Putamen (tissue), 1 donor: ENCODE measurements at places on chromosomes 6 and 20.

DNA sequence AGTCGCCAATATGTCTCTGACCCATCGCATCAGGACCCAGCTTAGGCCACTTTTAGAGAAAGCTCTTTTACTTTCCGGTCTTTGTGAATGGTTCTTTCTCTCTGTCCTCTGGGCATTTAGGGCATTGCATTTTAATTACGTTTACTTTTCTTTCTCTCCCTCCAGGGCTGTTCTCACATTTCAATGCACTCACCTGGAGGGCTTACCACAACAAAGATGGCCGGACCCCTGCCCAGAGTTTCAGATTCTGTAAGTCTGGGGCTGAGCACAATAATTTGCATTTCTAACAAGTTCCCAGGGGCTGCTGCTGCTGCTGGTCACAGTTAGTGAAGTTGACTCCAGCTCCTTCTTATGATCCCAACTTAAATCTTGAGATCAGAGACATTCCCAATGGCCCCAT, 3.0 kb downstream of the ANKRD66 start:
- DNase-seq, result no peak

DNA sequence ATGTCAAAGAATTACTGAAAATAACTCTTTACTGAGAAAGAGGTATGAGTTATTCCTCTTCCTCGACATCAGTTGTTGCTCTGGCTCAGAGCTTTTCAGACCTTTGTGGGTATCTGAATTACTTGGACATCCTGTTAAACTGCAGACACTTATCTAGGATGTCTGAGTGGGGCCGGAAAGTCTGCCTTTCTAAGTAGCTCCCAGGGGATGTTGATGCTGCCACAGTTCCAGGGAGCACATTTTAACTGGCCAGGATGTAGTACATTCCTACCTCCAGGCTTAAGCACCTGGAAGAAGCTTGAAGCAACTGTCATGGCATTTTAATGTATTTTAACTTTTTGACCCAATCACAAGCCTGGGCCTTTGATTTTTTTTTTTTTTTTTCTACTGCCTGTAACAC, 265.8 kb upstream of the PLCB4 start:
- DNase-seq, result no peak

GRCh38 chr20:57473246-57474048, 51.5 kb downstream of the CTCFL start:
- DNase-seq, result no peak

GRCh38 chr20:47220161-47220582, 136.3 kb downstream of the ZMYND8 start:
- no peak for DNase-seq

- no peak for DNase-seq
Measured at GRCh38 chr20:7742479-7742878, 197.8 kb downstream of the HAO1 start.

DNA sequence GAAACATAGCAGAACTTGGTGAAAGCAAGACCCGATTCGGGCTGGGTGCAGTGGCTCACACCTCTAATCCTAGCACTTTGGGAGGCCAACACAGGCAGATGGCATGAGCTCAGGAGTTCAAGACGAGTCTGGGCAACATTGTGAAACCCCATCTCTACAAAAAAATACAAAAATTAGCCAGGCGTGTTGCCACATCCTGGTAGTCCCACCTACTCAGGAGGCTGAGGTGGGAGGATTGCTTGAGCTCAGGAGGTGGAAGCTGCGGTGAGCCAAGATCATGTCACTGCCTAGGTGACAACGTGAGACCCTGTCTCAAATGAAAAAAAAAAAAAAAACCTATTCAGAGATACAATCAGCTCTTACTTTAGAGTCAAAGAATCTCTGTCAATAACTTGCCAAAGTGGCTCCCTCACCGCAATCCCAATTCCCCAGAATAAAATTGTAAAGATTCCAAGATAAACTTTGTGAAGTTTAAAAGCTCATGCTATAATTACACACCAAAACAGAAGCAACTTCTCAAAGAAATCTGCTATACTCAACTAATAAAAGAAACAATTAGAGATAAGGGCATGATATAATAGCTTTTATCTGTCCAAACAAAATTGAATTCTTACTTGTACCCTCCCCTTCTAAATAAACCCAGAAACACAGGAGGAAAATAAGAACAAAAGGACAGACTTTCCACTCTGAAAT, 33.6 kb downstream of the CDK19 start:
- no peak for DNase-seq

DNA sequence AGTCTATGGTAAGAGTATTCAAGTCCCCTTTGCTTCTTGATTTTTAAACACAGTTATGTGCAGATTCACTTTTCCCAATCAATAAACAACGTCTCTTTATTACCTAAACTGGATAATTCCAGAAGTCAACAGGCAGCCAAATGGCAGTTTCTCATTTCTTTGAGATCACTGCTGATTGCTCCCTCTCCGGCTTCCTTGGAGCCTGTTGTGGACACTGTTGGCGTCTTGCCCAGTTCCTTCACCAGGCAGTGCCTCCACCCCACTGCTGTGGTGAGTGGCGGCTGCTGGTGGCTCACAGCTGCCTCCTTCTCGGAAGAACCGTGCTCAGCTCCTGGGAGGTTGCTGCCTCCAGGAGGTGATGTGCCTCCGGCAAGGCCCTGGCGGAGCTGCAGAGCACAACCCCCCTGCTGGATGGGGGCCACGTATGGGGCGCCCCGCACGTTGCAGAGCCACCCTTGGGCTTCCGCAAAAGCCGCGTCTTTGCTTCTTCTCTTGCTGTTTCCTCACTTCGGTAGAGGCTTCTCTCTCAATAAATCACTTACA, 105.1 kb upstream of the CNKSR3 start:
- DNase-seq, result peak; percentile 7

- DNase-seq, result no peak
Measured at GRCh38 chr20:24141111-24141510, 152.5 kb upstream of the GGTLC1 start.

DNA sequence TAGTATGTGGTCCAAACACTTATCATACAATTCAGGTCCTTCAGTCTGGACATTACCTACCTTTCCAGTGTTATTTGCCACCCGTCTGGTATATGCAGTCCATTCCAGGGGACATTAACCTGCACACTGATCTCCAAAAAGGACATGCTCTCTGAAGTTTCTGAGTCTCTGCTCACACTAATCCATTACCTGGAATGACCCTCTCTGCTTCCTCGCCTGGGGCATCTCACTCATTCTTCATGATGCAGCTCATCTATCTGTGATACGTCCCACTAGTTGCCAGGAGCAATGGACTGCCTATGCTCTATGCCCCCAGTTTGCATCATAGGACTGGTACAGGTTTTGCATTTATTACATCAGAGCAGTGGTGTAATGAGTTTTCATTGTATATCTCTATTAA, 5.9 kb upstream of the TUBB2B start:
- DNase-seq, result no peak

- no peak for DNase-seq
Measured at GRCh38 chr6:121806116-121806515, 370.7 kb downstream of the GJA1 start.

GRCh38 chr20:51462566-51463276, 79.8 kb downstream of the NFATC2 start:
- DNase-seq, result peak; percentile 45

GRCh38 chr20:4020256-4020655, 4.9 kb upstream of the RNF24 start:
- DNase-seq, result no peak

DNA sequence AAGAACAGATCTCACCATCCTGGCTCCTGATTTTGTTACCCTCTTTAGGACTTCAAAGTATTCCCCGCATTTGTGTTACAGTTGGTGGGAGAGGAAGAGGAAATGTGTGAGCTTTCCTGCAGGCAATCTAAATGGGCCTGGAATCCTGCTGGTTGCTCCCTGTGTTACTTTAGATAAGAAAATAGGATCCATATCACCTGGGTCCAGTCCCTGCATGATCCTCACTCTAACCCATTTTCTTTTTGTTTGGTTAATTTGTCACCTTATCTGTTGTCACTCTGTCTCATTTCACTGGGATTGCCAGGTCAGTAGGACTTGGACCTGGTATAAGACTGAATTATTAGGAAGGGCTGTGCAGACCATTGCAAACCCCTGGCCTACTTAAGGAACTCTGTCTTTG, 175.9 kb upstream of the GJE1 start:
- no peak for DNase-seq

DNA sequence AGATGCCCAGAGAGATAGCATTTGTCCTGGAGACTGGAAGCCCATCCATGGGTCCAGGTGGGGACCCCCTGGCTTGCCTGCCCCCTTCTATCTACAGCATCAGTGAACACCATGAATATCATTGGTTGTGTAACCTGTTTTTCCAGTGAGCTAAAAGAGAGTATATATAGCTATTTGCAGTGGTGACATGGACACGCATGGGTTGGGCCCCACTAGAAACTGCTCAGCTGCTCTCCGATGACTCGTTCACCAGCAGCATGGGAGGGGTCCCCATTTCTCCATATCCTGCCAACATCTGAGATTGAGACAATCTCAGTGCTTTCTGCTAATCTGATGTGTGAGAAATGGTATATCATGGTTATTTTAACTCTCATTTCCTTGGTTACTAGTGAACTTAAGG, 4.0 kb upstream of the ZC3H12D start:
- DNase-seq, result no peak

DNA sequence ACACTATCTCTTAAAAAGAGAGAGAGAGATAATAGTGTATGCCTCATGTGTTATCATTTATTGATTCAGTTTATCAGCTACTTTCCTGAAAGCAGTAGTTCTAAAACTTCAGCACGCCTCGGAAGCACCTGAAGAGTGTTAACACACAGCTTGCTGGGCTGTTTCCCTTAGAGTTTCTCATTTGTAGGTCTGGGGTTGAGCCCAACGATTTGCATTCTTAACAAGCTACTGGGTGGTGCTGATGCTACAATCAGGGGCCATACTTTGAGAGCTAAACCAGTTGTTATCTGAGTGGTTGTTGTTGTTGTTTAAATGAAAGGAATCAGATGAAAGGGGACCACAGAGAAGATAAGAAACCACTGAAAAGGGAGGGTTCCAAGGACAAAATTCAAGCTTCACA, 32.6 kb downstream of the SIM1 start:
- no peak for DNase-seq

DNA sequence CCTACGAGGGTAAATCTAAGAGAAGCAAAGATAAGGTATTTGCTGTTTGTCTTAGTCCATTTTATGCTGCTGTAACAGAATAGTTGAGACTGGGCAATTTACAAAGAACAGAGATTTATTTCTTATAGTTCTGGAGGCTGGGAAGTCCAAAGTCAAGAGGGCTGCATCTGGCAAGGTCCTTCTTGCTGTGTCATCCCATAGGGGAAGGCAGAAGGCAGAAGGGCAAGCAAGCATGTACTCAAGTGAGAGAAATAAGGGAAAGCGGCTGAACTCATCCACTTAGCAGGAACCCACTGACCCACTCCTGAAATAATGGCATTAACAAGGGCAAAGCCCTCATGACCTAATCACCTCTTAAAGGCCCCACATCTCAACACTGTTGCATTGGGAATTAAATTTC, 102.7 kb downstream of the AGPAT4 start:
- DNase-seq, result no peak

DNA sequence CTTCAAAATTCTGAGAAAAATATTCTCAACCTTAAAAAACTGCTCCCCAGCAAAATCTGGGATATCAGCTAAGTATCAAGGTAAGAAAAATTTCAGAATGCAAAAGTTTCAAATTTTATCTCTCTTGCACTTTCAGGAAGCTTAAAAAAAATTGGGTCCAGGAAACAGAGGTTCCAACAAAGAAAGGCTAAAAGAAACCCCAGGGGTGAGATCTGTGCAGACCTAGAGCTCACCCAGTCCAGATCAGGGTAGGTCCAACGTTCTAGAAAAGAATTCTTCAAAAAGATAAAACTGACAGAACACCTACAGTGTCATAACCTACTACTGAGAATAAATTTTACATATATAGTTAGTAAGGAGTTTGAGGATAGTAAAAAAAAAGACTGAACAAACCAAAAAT, 23.5 kb downstream of the ILRUN start:
- no peak for DNase-seq

- no peak for DNase-seq
Measured at GRCh38 chr6:12119085-12119588, 107.0 kb downstream of the HIVEP1 start.

- DNase-seq, result no peak
Measured at GRCh38 chr6:15527838-15528617, 134.8 kb downstream of the DTNBP1 start.

DNA sequence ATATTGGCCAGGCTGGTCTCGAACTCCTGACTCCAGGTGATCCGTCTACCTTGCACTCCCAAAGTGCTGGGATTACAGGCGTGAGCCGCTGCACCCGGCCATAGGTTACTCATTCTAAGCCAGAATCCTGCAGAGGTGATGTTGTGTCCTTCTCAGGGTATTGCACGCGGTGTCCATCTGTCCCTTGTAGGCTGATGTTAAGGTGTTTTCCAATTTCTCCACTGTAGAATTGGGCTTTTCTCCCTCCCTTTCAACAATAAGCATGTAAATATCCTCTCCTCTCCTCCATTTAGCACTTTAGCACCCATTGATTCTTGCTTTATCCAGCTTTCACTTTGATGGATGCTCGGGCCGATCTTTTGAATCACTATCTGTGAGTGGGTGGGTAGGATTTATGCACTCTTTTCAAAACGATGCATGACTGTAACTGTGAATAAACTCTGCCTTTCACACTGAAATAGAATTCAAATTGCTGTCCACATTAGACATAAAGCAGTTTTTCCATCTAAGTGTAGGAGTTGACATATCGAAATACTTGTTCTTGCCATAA, 52.6 kb downstream of the ZBTB2 start:
- no peak for DNase-seq

- no peak for DNase-seq
Measured at GRCh38 chr6:147063469-147064031, 140.7 kb upstream of the STXBP5 start.

GRCh38 chr20:31682927-31683326, 39.7 kb downstream of the BCL2L1 start:
- no peak for DNase-seq

DNA sequence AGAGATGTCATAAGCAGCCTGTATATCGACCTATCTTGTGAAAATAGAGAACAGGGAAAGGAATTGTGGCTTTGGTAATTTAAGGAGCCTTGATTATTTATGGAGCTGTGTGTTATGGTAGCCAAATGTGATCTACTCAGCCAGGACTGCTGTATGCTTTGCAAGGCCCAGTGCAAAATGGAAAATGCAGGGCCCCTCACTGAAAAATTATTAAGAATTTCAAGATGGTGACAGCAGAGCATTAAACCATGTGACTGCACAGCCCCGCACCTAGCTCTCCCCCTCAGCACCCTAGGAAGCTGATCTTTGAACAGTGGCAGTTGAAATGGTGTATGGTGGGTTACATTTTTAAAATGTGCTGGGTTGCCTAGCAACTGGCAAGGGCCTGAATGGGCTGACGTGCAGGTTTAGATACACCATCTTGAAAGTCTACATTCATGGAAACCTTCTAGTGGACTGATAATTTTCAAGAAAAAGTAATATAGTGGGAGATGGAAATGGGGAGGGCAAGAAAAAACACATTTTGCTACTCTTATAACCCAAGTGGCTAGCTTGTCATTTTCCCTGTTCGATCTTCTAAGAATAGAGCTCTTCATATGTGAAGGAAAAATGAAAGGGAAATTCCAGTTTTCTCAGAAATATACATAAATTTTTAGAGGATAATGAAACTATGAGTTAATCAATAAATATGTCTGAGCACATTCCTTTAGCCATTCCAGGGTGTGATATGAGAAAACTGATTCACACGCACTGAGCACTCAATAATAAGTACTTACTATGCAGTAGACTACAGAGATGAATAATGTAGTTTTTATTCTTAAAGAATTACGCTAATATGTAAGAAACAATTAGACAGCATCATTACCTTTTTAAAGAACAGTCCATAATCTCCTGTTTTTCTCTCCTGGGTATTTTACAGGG, 208.0 kb downstream of the ARHGAP18 start:
- no peak for DNase-seq
